ENCODE measurements at places on chromosomes 2 and 18. TPM values are rescaled to one million over a fixed set of nuclear protein-coding genes. Genes with fewer than 3 reads are reported as not detected.

DNAH7 gene
- total RNA-seq: not detected

- H3K4me1 ChIP-seq: no peaks in the 10 kb centered on the region
- H3K27me3 ChIP-seq: no peaks in the 10 kb centered on the region
- H3K36me3 ChIP-seq: no peaks in the 10 kb centered on the region
- no peak for DNase-seq
Observed at GRCh38 chr2:213017404-213017803, 134.0 kb downstream of the IKZF2 start.

GRCh38 chr2:108235577-108235976 lies 4.2 kb upstream of the SULT1C3 start:
- H3K27me3 ChIP-seq: no peaks in the 10 kb centered on the region
- H3K4me1 ChIP-seq: no peaks in the 10 kb centered on the region
- no peak overlapping the region for H3K4me3 ChIP-seq
- H3K27ac ChIP-seq: no peak overlapping the region
- no peak for DNase-seq

GRCh38 chr18:52747869-52748268 lies 407.9 kb downstream of the DCC start:
- H3K4me3 ChIP-seq: no peak overlapping the region
- no peaks in the 10 kb centered on the region for H3K4me1 ChIP-seq
- H3K27me3 ChIP-seq: no peaks in the 10 kb centered on the region
- H3K36me3 ChIP-seq: no peaks in the 10 kb centered on the region
- no peak overlapping the region for H3K27ac ChIP-seq

GRCh38 chr18:50313031-50313607 lies 25.6 kb upstream of the CXXC1 start:
- H3K27me3 ChIP-seq: no peaks in the 10 kb centered on the region
- H3K4me3 ChIP-seq: no peak overlapping the region
- DNase-seq: no peak

GRCh38 chr2:29241955-29242565 lies 126.8 kb downstream of the CLIP4 start:
- no peak overlapping the region for H3K27ac ChIP-seq
- no peaks in the 10 kb centered on the region for H3K36me3 ChIP-seq
- no peaks in the 10 kb centered on the region for H3K27me3 ChIP-seq
- no peak overlapping the region for H3K4me3 ChIP-seq
- no peaks in the 10 kb centered on the region for H3K4me1 ChIP-seq

VAMP5 gene
- 28.0 TPM for total RNA-seq

DNA sequence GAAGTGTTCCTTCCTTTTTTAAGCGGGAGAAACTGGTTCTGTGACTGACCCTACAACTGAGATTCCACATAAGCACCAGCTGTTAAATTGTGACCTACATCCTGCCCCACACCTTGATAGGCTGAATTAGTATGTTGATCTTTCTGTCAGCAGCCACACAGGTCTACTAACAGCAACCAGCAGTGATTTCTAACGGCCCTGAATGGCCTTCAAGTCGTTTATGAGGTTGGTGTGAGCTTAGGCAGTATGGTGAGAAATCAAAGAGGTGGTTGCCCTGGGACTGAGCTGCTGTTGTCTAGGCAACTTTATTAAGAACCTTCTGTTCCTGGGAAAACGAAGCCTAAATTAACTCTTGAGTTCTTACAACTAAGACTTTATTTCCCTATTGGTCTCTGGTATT lies 197.2 kb upstream of the FSHR start:
- H3K27ac ChIP-seq: no peak overlapping the region
- DNase-seq: no peak
- no peaks in the 10 kb centered on the region for H3K27me3 ChIP-seq
- H3K4me1 ChIP-seq: no peaks in the 10 kb centered on the region
- H3K36me3 ChIP-seq: no peaks in the 10 kb centered on the region

CDK15 gene
- total RNA-seq: not detected

- H3K27me3 ChIP-seq: no peaks in the 10 kb centered on the region
- no peak overlapping the region for H3K4me3 ChIP-seq
- H3K36me3 ChIP-seq: no peaks in the 10 kb centered on the region
- H3K4me1 ChIP-seq: peaks cover 5% of the 10 kb centered on the region
- H3K27ac ChIP-seq: no peak overlapping the region
Observed at GRCh38 chr18:54822872-54823845, 5.1 kb upstream of the RAB27B start.

DNA sequence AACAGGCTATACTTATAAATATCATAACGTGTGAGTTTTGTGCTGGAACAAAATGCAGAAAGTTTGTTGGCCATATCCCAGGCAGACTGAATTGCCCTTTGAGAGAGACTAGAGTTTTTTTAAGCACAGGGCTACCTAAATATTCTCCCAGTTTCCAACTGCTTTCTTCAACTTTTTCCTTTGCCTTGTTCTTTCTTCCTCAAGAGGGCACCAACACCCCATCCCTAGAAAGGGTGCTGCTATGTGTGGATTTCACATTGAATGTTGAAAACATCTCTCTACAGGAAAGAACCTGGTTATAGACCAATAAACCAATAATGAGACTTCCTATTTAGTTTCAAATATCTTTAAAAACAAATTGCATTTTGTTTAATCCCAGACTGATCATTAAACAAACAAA lies 87.9 kb downstream of the ICOS start:
- H3K27ac ChIP-seq: no peak overlapping the region
- H3K4me3 ChIP-seq: no peak overlapping the region
- H3K4me1 ChIP-seq: no peaks in the 10 kb centered on the region
- no peaks in the 10 kb centered on the region for H3K27me3 ChIP-seq
- no peaks in the 10 kb centered on the region for H3K36me3 ChIP-seq
- DNase-seq: no peak

CD207 gene
- total RNA-seq: not detected

GRCh38 chr2:41741951-41742595 lies 305.7 kb upstream of the PKDCC start:
- no peaks in the 10 kb centered on the region for H3K27me3 ChIP-seq
- no peaks in the 10 kb centered on the region for H3K36me3 ChIP-seq
- no peak overlapping the region for H3K27ac ChIP-seq
- H3K4me1 ChIP-seq: no peaks in the 10 kb centered on the region
- no peak overlapping the region for H3K4me3 ChIP-seq

GRCh38 chr2:210189452-210190138 lies 18.4 kb upstream of the KANSL1L start:
- no peaks in the 10 kb centered on the region for H3K4me1 ChIP-seq
- no peaks in the 10 kb centered on the region for H3K36me3 ChIP-seq
- H3K4me3 ChIP-seq: no peak overlapping the region
- DNase-seq: no peak
- no peak overlapping the region for H3K27ac ChIP-seq
- H3K27me3 ChIP-seq: no peaks in the 10 kb centered on the region
